ENCODE measurements at places on chromosomes 11 and 22.

- DNase-seq, result no peak
These were observed 12.8 kb upstream of the TPCN2 start for GRCh38 chr11:69035946-69036340.

DNA sequence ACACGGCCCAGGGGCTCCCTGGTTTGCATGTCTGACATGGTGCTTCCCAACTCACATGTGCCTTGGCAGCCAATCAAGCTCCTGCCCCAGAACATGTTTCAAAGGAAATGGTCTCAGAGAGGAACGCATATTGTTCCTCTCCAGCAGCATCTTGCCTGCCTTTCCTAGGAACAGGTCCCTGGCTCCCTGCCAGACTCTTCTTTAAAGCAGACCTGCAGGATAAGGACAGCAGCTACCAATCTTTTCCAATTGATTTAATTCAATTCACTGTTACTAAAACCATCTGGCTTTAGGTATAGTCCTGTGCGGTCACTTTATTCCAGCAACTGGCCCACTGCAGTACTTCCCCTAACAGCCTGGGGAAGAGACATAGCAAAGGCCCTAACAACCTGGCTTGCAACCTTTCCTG, 79.9 kb downstream of the AMBRA1 start:
- peak; percentile 94 for DNase-seq

DNA sequence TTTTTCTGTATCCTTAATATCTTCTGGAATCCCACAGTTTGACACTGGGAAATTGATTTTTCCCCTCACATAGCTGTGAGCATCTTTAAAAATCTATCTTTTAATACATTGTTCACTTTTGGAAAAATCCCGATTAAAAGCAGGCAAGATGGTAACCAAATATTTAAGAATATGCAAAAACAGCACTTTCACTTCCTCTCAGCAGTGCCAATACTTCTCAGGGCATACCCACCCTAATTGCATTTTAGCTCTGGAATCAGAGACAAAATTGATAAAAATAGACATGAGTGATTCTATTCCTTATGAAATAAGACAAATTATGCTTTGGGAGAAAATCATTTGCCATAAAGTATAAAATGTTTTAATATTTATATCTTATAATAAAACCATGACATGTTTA, 168.5 kb upstream of the CCDC90B start:
- DNase-seq, result no peak

DNA sequence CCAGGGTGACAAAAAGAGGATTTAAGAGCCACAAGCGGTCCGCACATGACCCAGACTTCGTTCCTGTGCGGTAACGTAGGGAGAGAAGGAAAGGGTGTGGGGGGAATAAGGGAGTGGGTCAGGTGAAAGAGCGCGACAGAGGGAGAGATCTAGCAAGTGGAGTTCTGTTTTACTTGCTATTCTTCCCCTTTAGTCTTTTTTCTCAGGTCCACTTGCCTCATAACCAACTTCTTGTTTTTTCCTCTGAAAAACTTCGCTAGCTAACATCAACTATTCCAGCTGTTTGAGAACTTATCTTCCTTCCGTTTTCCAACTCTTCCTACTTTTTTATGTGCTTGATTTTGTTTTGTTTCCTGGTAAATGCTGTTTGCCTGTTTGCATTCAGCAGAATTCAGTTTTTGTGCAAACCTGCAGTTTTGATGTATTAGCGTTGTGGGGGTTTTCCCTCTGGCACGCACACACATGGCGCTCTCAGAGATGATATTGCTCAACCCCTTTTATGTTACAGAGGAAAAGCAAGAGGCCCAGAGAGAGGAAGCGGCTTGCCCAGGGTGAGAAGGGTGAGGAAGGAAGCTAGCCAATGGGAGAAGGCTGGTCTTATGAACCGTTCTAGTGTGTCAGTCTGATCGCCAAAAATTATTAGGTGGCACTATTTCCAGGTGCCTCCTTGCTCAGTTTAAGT, 592 bp upstream of the CTSC start:
- peak; percentile 0 for DNase-seq

DNA sequence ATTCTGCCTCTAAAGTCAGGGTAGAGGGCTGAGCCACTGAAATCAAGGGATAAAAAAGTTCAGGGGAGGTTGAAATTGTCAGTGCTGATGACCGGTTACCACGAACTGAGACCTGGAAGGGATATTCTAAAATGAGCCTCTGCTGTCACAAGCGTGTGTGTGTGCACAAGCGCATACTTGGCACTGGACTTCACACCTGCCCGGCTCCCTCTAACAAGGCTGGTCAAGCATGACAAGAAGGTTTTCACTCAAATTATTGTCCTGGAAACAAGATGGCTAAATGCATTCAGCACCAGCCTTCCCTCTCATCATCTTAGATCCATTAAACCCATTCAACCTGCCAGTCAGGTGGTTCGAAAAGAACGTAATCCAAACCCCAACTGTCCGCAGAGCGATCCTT, 54.8 kb upstream of the CECR2 start:
- no peak for DNase-seq

- peak; percentile 47 for DNase-seq
These were observed 12.1 kb upstream of the EHD1 start for GRCh38 chr11:64890522-64890939.

DNA sequence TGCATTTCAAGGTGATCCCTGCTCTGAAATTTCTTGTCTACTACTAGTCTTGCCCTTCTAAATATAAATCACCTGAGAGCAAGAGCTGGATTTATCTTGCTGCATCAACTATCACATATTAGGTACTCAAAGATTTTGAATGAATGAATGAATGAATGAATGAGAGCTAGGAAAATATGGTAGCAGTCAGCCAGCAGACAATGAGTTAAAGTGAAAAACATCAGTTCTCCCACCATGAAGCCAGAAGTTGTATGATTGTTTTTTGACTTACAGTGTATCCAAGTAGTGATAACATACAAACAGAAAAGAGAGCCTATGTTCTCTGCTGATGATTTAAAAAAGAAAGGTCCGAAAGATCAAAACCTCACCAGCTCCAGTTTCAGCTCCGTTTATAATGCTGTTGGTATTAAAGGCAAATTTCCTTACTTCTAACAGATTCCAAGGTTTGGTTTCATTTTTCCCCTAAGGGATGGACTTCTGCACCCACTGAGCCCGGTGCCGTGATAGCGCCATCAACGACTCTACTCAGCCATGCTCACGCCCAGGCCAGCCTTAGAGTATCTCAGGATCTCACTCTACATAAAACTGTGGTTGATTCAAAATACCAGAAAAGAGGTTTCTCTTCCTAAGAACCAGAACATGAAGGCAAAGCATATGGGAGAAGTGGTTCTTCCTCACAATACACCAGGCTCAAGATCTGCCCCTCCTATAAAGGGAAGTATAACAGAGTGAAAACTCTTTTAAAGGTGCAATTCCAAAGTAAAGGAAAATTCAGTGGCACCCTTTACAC, 92.0 kb downstream of the SGSM3 start:
- no peak for DNase-seq

GRCh38 chr11:77959434-77959833, 35.0 kb downstream of the INTS4 start:
- DNase-seq, result no peak

DNA sequence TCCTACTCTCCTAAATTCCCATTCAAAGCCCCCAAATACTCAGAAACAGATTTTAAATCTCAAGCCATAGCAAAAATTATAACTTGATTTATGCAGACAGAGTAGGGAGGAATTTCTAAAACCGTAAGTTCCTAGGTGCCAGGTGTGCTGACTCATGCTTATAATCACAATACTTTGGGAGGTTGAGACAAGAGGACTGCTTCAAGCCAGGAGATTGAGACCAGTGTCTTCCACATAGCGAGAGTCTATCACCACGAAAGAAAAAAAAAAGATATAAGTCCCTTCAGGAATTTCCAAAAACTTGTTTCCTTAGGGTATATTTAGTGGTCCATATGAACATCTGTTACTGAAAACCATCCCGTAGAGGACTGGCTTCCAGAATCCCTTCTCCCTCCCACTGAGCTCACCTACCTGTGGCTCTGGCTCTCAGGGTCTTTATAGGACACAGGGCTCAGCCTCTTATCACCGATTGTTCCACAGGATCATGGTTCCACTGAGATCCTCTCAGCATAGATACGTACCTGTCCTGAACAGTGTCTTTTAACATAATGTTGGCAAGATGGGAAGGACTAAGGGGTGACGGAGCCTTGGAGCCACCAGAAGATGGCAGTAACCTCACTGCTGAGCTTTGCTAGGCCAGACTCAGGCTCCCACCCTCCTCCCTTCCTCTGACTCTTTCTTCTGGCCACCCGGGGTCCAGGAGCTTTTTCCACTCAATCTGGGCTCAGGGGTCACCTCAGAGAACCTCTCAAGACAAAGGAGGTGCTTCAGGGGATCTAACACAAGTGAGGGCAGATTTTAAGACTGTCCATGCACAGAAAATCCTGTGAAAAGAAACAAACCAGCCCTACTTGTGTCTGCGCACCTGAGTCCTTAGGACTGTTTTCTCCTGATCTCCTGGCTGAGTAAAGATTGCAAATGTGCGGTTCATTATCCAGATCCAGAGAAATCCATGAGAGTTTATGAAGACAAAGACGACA, 117.5 kb upstream of the TOP3B start:
- DNase-seq, result no peak

DNA sequence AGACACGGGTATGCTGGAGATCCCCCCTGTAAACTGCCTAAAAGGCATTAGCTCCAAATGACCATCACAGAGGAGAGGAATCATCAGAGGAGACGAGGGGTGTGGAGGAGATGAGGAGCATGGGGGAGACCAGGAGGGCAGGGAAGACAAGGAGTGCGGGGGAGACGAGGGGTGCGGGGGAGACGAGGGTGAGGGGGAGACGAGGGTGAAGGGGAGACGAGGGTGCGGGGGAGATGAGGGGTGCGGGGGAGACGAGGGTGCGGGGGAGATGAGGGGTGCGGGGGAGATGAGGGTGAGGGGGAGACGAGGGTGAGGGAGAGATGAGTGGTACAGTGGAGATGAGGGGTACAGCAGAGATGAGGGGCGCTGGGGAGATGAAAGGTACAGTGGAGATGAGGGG, 17.5 kb upstream of the GAL start:
- DNase-seq, result no peak

DNA sequence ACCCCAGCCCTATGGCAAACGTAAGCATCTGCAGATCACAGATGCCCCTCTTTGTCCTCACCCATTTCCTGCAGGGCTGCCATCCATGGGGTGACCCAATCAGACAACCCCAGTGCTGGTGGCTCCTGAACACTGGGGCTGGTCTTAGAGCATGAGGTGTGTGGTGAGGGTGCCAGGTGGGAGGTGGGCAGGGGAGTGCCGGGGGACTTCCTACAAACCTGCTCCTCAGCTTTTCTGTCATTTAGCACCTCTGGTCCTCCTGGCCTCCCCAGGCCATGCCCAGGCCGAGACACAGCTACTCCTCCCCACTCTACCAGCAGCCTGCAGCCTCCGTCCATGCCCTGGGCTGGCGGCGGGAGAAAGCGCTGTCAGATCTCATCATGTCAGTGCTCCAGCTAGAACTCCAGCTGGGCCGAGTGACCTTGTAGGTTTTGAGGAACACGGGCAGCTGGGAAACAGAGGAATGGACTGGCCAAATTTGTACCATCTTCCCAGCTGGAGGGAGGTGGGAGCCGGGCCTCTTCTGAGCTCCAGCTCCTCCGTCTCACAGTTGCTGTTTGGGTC, 157.7 kb upstream of the NECTIN1 start:
- no peak for DNase-seq

- no peak for DNase-seq
These were observed 14.6 kb downstream of the ARHGEF17 start for GRCh38 chr11:73322382-73323306.

- no peak for DNase-seq
These were observed 86.4 kb downstream of the CDKN1C start for GRCh38 chr11:2798951-2799761.

GRCh38 chr11:62880231-62880802, 379 bp upstream of the SLC3A2 start:
- no peak for DNase-seq

GRCh38 chr11:134481135-134481534, 69.1 kb upstream of the B3GAT1 start:
- no peak for DNase-seq

DNA sequence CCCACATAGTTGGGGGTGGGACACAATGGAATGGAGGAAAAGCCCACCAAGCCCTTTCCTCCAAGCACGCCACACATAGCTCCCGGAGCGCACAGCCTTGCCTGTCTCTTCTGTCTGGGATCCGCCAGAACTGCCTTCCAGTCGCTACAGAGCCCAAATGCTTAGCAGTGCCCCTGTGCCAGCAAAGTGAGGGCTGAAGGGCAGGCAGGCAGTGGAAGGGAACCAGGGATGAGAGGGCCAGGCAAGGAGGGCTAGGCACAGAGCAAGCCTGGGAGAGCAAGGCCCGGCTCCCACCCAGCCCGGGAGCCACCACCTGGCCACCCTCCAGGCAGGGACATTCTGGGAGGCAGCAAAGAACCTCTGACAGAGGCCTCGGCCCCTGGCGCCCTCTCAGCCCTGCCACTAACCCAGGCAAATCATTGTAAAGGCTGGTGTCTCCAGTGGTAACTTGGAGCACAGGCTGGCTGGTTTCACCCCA, 32.5 kb downstream of the PPP2R1B start:
- DNase-seq, result no peak
